ENCODE measurements at places on chromosomes 1 and 21. TPM values are rescaled to one million over a fixed set of nuclear protein-coding genes. Genes with fewer than 3 reads are reported as not detected.

The ADAMTSL4 gene
- total RNA-seq, result 21.5 TPM

The SLAMF6 gene
- not detected for total RNA-seq

The SPOCD1 gene
- total RNA-seq, result 76.4 TPM

The MIXL1 gene
- total RNA-seq, result not detected

The AADACL3 gene
- total RNA-seq, result not detected

The LCE1A gene
- total RNA-seq, result not detected

All from smooth muscle cell of trachea (primary cell).